Activated CD4-positive, alpha-beta T cell treated with anti-CD3 and anti-CD28 coated beads, Interleukin-10, Interleukin-2, amounts not matched to agents 100 ng/mL and 50 ng/mL, durations not matched to agents 16 hours and 8 hours (primary cell): ENCODE measurements at places on chromosomes 7 and 10.

DNA sequence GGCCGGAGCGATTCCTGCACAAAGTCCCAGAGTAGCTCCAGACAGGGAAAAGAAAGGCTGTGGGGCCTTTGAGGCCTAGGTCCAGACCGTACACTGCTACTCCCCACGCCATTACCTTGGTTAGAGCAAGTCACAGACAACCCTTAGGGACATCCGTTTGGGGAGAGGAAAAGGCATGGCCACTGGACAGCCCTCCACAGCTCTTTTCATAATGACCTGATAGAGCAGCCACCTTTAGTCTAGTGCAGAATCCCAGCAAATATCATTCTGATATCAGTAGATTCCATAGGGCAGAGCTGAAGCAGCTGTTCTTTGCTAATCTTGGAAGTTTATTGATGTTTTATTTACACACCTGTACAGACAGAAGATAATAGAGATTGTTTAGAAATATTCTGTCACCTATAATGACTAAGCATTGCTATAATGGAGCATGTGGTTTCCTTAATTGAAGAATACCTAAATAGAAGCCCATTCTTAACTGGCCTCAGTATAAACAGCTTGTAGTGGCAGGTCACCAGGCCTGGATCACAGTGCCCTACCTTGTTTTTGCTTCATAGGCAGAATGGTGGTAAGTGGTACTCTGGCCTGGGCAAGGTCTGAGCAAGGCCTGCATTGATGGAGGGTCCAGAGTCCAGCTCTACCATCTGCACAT lies 27.9 kb downstream of the OGDH start:
- DNase-seq = no peak

GRCh38 chr7:48384180-48384752 lies 213.0 kb downstream of the ABCA13 start:
- no peak for DNase-seq

DNA sequence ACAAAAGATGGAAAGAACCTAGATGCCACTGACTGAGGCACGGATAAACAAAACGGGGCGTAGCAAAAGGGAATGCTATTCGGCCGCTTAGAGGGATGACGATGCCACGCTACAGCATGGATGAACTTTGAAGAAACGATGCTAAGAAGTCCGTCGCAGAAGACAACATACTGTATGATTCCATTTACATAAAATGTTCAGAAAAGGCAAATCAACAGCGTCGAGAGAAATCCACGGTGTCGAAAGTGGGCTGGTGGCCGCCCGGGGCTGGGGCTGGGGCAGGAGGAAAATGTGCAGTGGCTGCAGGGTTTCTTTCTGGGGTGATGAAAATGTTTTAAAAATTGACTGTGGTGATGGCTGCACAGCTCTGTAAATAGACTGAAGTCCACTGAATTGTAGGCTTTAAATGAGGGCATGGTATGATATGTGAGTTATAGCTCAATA lies 24.1 kb downstream of the GNA12 start:
- DNase-seq = no peak

GRCh38 chr10:6770846-6771245 lies 190.8 kb upstream of the PRKCQ start:
- no peak for DNase-seq

DNA sequence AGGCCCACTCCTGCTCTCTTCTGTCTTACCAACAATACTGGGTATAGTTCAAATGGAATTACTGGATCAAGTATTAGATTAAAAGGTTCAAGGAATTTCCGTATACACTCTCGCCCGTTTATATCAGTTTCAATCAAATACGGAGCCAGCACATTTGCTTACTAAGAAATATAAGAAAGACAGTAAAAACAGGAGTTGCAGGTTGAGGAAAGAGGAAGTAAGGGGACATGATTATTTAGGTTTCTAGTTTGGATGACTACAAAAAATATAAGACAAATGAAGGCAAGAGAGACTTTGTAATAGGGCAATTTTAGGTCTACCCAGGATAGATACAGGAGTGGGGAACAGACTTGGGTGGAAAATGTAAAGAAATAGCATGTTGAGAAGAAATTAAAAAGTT lies 109.9 kb upstream of the ABI1 start:
- DNase-seq = peak; percentile 73

- peak; percentile 60 for DNase-seq
Measured at GRCh38 chr7:116809636-116810266, 52.6 kb upstream of the CAPZA2 start.

DNA sequence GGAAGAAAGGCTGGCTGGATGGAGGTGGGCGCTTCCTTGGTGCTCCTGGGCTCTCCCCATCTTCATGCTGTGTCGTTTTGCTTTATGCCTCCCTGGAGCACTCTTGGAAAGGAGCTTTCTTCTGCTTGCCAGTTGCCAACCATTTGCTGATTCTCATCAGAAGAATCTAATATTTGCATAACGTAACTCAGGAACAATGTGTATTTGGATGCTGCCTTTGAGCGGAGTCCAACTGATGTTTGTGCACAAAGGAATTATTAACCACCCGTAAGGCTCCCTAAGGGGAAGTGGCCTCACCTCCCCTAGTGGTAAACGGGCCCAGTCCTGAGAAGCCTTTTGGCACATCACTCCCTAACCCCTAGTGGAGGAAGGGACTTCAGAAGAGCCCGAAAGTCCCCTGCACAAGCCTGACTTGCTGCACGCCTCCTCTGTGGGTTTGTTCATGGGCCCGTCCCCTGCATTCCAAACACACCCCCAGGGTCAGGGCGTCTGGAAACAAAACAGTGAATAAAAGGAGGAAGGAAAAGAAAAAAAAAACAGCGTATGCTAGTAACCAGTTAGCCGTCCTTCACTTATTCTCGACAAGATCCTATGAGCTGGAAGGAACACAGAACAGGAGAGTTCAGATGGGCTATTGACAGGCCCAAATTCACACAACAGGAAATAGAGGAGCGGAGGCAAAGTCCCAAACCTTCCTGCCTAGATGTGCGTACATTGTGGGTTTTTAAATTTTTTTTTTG lies 602.2 kb downstream of the LRMDA start:
- DNase-seq = no peak

DNA sequence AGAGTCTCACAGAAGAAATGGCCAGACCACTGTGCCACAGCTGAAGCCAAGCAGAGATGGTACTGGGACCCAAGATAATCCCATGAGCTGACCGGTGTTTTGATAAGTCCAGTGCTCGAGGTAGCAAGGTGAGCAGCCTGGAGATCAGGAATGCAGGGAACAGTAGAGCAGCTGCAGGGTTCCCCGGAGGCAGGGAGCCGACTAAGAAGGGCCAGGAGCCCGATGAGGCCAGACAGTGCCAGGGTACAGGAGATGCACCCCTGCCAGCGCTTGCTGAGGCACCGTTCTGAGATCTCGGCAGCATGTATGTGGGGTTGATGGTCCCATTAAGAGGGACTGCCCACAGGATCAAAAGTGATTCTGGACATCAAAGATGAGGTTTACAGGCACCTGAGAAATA lies 47.1 kb downstream of the VSTM4 start:
- no peak for DNase-seq

GRCh38 chr10:33921970-33922605 lies 587.6 kb upstream of the NRP1 start:
- DNase-seq = no peak

GRCh38 chr7:94099679-94100078 lies 95.5 kb upstream of the BET1 start:
- no peak for DNase-seq

GRCh38 chr10:62749093-62749683 lies 55.3 kb upstream of the ADO start:
- DNase-seq = peak; percentile 47

DNA sequence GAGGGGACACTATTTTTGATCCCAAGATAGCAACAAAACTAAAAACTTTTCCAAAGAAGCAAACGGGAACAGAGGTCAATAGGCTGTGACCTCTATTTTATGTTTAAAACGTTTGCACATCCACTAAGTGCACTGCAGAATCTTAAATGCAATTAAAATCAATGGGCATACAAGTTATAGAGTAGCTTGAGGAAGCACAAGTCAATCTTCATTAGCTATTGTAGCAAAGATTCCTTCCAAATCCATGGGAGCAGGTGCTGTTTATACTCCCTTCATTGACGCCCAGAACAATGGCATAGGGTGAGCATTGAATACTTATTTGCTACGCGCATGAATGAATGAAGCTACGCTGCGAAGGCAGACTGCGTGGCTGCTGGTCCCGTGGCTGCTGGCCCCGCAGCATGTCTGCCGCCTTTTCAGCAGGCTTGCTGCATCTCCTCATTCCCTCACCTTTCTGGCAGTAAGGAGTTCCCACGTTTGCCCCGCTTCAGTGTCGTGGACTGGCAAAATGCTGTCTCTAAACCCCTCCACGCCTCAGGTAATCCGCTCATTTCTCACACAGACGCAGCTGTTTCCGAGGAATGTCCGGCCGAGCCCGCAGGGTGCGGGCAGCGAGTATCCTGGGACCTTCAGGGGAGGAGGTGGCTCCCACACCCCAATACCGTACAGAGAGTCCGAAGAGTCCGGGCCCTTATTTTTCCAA lies 754 bp upstream of the PHYHIPL start:
- DNase-seq = no peak

DNA sequence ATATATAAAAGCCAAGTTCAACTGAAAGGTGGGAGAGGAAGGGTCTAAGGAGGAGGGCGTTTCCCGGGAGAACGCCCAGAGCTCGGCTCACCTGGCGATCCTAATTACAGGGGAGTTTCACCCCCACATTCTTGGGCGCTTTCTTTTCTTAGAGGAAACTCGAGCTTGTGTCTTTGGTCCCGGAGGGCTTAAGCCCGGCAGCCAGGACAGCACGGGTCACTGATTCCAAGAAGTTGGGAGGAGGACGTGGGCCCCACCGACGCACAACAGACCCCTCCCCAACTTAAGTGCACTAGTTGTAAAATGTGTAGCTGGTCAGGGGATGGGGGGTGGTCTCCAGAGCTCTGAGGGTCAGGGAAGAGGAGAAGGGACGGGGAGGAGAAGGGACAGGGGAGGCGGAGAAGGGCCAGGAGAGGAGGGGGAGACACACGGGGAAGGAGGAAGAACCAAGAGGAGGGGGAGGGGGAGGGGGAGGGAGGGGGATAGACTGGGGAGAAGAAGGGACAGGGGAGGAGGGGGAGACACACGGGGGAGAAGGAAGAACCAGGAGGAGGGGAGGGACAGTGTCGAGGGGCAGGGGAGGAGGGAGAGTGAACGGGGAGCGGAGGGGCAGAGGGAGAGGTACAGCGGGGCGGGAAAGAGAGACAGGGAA lies 874 bp downstream of the BAIAP2L1 start:
- no peak for DNase-seq

DNA sequence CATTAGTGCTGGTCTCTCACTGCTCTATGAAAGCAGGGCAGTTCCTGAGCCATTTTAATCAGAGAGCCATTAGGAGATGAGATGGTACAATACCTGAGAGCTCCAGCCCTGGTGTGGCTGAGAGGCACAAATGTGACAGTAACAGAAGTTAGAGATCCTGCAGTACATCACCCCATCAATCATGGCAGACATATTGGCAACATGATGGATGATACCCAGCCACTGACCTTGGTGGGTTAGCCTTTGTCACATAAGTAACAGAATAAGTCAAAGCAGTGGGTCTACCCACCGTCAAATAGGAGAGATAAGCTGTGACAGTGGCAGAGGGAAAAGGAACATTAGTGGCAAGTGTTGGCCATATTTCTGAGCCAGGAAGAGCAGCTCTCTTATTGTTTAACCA lies 53.3 kb upstream of the NXPH1 start:
- DNase-seq = no peak

- no peak for DNase-seq
Measured at GRCh38 chr7:336810-337566, 47.0 kb downstream of the FOXL3 start.

DNA sequence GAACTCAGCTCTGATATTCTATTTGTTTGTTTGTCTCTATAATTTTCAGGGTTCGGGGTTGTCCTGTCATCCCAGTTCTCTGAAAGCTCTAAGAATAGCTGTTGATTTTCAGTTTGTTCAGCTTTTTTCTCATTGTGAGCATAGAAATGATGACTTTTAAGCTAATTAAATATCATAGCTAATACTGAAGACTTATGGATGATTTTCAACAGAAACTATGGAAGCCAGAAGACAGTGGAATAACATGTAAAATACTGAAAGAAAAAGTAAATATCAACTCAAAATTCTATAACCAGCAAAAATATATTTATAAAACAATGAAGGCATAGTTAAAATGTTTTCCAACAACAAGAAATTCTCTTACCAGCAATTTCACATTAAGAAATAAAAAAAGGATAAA lies 96.4 kb upstream of the ETV1 start:
- DNase-seq = no peak

GRCh38 chr7:66257481-66257880 lies 52.3 kb downstream of the TPST1 start:
- no peak for DNase-seq

DNA sequence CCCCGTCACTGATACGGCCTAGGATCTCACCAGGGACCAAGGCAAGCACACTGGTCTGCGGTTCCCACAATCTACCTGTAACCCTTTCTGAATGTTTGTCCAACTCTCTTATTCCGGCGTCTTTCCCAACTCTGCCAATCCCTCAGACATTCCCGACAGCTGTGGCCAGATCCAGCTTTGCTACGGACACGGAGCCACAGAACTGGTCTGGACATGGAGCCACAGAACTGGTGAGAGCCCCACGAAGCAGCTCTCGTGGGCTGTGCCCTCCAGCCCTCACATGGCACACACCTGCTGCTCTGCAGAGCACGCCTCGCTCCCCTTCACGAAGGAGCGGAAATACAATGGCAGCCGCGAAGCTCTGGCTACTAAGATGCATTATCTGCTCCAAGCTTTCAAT lies 376.8 kb downstream of the DNAJB6 start:
- no peak for DNase-seq

DNA sequence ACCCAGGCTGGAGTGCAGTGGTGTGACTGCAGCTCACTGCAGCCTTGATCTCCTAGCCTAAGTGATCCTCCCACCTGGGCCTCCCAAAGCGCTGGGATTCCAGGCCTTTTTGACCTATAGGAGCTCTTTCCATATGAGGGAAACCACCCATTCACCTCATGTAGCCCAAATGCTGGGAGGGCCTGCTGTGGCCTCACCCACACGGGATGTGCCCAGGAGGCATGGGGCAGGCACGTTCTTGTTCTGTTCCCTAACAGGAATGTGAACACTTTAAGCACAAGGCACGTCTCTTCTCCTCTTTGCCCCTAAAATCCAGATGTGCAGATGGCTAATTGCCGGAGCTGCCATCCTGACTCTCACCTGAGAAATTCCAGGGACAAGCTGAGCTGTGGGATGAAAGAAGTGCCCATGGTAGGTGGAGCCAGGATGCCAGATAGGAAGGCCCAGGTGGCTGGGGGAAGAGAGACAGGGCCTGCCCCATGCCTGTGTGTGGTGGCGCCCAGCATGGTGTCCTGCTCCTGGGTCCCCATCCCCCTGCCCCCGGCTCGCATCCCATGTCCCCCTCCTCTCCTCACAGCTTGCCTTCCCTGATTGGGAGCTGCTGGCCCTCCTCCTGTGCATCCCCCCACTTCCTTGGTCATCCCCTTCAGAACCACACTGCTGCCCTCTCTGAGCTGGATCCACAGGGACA lies 17.3 kb downstream of the CAMK2B start:
- no peak for DNase-seq

GRCh38 chr7:16526742-16527540 lies at the start of gene LRRC72:
TSS of gene LRRC72 (plus strand) at chr7:16526825. CDS start at chr7:16526953, 128 bp downstream.
- no peak for DNase-seq

DNA sequence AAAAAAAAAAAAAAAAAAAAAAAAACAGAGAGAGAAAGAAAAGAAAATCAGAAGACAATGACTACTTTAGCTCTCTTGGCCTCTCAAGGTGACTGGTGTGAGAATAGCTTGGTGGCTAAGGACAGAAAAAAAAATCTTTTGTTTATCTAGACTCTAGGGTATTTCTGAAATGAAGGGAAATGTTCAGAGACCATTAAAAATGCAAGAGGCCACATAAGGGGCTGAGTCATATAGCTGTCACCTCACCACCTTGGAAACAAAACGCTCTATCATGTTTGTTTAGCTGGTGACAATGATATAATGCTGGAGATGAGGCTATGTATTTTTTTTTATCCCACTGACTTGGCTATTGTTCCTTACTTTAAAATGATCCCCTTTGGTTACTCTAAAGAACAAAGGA lies 287.0 kb upstream of the CDC14C start:
- peak; percentile 25 for DNase-seq
